ENCODE measurements at places on chromosomes 7 and 10.

DNA sequence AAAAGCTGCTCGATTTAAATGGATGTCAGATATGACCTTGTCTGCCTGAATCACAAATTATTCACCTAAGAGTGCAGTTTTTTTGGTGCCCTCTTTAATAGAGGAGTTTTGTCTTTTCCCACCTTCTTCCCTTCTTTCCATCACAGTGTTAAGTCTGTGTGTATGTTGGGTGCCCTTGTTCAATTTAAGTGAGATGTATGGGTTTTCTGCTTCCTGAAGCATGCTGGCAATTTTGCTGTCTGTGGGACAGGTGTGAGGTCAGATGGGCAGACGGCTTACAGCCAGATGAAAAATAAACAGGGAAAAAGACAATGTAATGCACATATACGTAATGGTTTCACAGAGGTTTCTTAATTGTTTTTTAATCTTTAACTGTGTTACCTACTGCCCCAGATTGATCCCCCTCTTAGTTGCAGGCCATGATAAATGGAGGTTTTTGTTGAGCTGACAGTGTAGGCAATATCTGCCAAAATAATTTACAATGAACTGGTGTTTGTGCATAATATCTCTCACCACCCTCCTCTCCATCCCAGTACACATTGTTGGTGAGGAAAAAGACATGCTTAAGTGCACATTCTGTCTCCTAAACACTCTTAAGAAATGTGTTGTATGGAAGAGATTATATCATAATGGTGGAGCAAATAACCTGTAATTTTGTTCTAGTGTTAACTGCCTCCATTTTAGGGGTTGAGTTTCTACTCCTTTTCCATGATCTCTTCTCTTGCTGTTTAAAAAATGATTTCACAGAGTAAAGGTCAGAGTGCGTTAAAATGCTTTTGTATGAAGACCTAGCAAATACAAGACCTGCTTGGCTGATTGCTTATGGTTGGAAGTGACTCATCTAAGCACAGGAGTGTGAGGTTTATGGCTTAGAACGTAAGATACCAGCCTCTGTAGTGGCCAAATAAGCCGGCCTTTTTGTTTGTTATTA, 123.9 kb downstream of the LRRC4 start:
- no peak for DNase-seq

- DNase-seq = no peak
These were observed 65.4 kb downstream of the CFAP46 start for GRCh38 chr10:132876993-132877431.

- no peak for DNase-seq
These were observed 12.4 kb upstream of the MTERF1 start for GRCh38 chr7:91892821-91893340.

DNA sequence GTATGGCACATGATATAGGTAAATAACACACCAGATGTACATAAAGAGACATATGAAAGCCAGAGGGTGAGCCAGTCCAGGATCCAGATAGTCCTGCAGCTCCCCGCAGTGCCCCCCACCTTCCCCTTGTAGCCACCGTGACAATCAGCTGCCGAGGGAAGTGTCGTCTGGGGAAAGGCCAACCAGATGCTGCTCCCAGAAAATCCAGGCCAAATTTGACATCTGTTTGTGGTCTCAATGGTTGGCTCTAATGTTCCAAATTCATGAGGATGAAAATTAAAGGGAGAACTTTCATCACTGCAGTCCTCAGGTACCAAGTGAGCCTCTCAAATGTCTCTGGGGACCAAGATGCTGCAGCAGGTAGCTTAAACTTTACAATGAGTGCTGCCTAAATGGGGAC, 210.3 kb downstream of the PTEN start:
- no peak for DNase-seq

DNA sequence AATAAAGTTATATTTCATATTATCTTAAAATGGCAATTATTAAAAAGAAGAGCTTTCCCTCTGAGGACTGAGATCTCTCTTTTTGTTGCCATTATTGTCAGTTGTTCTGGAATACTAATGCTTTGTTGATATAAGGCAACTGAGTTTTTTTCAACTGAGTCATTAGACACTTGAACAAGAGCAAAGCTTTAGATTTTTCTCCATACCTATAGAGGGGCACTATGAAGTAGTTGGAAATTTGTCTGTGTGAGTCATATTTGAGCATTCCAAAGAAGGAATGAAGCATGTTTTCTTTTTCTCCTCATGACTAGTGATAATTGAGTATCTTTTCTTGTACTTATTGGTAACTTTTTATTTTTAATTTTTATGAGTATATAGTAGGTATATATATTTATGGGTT, 24.5 kb downstream of the RPA3 start:
- DNase-seq = no peak

DNA sequence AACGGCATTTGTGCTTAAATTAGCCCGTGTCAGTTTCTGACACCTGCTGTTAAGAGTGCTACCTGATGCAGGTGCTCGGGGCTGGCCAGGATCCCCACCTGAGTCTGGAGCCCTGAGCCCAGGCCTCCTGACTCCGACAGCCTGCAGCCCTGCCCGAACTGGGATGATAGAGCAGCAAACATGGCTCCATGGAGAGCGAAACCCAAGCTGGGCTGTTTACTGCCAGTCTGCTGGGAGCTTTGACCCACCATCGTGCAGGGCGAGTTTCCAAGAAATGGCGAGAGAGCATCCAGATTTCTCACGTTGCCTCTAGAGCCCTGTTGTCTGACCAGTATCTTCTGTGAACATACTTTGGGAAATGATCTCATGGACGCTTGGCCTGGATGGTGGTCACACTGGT, 66.2 kb downstream of the MGMT start:
- DNase-seq = no peak

DNA sequence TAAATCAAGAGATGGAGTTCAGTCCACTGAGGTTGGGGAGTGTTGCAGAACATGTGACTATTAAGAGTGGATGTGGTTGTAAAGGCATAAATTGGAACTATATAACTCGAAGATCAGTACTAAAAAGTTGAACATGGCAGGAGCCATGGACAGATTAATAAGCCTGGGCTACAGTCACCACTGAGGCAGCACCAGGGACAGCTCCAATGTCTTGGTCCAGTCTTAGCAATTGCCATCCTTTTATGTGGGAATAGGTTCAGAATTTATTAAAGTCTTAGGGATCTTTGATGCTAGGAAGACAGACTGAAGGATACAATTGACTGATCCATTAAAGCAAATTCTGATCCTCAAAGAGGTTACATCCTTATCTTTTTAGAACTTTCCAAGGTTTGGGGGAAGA, 156.6 kb downstream of the ADRA2A start:
- no peak for DNase-seq

DNA sequence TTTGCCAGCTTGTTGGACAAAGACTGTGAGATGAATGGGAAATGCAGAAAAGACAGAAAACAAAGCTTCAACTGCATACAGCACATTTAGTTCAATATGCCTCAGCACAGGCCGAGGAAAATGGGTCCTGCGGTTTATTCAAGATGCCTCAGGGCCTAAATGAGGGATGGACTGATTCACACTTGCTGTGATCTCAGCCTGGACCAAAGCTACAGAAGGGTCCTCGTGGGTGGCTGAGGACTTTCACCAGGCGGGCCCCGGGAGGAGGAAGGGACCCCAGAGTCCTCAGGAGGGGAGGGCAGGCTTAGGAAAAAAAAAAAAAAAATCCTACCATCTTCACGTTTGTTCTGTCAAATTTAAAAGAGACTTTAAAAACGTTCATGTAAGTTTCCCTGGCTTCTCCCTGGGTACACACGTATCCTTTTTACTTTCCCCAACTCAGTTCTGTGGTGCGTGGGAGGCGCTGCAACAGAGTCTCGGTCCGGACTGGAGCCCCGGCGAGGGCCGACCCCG, 624 bp upstream of the ZNF783 start:
- no peak for DNase-seq

GRCh38 chr10:31187182-31187581, 131.8 kb upstream of the ZEB1 start:
- no peak for DNase-seq

DNA sequence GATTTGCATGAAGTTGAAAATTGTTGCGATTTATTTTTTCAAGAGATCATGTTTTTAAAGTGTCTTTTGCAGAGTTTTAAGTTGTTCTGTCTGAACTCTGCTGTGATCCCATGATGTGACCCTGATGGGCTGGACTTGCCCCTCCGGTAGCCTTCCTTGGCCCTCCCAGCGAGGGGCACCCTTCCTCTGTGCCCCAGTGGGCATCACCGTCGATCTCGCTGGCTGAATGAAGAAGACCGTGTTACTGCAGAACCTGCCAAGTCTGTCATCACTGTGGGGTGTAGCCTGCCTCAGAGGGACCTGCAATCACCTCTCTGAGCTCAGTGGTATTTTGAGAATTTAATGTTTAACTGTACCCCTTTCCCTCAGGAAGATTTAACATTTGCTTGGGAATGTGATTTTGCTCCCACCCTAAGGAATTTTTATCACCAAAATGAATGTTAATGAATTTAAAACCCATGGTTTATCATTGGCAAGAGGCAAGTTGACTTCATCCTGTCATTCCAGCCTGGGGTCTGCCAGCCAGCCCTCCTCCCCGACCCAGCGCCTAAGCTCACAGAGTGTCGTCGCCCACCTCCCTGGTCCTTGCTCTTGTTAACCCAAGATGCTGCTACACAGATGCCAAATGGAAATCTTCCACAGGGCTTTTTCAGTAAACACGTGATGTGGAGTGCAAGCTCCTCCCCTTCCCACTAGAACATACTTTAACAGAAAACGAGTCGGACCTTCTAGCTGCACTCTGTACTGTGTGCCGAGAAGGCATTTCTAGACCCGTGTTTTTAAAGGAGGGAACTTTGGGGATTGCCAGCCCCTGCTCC, 115.4 kb downstream of the NT5C2 start:
- DNase-seq = no peak

DNA sequence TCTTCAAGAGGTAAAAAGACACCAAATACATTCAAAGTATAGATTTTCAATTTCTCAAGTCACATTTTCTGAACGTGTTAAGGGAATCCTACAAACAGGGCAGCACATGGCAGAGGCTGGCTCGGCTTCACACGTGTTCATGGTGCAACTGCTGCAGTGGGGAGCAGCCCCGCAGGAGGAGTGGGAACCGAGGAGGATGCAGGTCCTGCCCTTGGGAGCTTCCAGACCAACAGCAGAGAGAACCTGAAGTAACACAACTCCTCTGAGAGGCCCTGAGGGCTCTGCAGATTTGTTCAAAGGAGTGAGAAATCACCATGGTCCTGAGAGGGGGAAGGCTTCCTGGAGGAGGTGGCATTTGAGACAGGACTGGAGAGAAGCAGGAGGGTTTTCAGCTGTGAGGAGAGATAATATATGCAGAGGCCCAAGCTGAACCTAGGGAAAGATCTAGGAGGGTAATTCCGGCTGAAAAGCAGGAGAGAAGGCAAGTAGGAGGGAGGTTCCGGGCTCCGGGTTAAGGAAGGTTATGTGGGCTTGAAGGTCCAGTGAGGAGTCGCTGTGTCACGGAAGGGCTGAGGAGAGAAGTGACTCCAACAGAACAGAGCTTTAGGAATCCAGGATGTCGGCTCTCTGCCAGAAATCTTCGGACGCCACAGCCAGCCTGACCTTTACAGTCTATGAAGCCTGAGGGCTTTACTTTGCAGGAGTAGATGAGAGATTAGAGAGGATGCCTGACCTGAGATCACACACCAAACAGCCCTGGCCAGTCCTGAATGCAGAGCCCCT, 77.5 kb downstream of the GPR26 start:
- DNase-seq = no peak

- no peak for DNase-seq
These were observed 47.2 kb downstream of the SORBS1 start for GRCh38 chr10:95513941-95514392.

- DNase-seq = no peak
These were observed 71.7 kb upstream of the AUTS2 start for GRCh38 chr7:69526570-69526969.

DNA sequence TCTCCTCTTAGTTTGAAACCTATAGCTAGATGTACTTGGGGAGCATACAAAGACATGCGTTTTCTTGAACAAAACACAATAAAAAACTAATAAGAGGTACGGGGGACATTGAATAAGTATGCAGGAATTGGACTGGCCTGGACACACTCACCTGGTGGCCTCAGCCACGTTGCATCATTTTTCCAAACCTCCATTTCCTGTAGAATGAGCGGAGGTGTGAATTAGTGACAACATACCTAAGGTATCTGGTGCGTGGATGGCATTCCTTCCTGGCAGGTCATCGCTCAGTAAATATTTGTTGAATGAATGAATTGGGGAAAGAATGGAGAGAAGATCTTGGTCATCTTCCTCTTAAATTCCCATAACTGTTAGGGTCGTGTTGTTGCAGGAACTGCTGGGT, 103.2 kb upstream of the CTBP2 start:
- DNase-seq = no peak

DNA sequence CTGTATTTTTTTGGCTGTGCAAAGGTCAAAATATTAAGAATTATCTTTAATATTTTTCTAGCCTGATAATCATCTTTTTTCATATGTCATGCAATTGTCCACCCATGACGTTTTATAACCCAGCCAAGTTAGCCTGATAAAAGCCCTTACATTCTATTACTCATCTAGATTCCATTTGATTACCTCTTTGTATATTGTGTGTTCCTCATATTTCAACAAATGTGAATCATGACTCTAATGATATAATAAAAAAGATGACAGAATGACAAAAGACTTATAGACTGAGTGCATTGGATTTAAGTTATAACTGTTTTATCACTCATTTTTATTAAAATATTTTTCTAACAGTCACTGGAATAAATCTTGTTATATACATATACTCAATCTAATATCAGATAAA, 1560.0 kb upstream of the LRRTM3 start:
- DNase-seq = no peak

GRCh38 chr7:84104826-84105225, 89.8 kb downstream of the SEMA3A start:
- DNase-seq = no peak

DNA sequence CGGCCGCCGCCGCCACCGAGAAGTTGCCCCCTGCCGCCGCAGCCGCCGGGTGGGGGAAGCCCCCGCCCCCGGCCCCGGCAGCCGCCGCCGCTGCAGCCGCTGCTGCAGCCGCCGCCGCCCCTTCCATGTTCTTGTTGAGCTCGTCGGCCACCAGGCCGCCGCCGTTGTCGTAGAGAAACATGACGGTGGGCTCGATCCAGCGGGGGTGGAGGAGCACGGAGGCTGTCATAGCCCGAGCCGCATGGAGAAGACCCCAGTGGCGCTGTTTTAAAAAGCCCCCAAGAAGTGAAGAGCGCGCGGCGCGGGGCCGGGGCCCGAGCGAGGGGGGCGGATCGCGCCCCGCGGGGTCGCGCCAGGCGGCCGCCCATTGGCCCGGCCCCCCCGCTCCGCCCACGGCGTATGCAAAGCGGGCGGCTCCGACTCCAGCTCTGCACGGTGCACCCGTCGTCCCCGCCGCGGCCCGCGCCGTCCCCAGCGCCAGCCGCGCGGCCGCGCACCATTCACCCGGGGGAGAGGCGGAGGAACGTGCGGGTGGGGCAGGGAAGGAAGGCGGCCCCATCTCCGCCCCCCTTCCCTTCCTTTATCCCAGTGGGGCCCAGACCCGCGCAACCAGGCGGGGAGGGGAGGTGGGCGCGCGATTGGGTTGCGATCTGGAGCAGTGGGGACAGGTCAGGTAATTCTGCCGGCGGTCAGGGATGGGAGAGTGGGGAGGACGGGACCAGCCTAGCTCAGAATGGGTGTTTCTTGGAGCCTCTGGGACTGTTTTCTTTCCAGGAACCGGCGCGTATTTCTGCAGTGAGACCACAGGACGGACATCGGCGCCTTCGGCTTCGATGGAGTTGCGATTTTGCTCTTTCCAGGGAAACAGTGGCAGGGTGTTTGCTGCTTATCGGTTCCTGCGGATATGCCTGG, at the start of gene HOXA13:
Gene HOXA13 (minus strand): TSS at position 243 of the 912 bp plus-strand sequence. CDS start 14 bp downstream, at position 229.
- no peak for DNase-seq

All from activated T-helper 1 cell treated with anti-CD3 and anti-CD28 coated beads, Interleukin-2, amount 50 U/mL, for 16 hours (primary cell).